ENCODE measurements at places on chromosomes 16 and 17. TPM values are rescaled to one million over a fixed set of nuclear protein-coding genes. Genes with fewer than 3 reads are reported as not detected.
A peak's percentile ranks its signal among the peaks of the same experiment; 100 is the strongest.

Gene GPRC5C
- 58.2 TPM for total RNA-seq

DNA sequence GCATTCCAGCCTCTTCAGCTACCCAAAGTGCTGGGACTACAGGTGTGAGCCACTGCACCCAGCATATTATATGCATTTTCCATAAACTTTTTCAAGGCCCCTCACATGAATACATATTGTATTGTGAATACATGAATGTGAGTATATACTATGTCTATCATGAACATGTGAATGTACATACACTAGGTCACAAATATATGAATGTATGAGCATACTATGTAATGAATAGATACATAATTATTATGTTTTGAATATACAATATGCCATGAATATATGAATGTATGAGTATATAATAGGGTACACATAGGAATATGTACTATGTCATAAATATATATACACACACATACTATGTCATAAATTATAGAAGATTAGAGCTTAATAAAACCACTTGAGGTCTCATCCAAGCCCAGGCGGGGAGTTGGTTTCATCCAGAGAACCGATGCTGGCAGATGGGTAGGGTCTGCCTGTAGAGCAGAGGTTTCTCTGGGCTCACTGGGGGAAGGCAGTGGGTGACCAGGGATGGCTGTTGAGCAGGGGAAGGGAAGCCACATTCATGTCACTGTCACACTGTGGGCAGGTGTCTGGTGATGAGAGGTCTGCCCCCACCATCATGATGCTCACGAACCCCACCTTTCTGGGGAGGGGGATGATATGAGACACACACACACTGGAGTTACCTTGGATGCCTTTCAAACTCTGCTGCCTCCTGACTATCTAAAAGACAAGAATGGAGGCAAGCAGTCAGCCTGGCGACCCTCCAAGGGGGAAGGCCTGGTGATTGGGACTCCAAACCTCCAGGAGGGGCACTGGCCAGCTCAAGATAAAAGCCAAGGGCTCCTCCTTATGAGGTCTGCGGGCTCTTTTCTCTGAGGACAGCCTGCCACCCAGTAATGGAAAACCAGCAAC, 7.3 kb downstream of the C16orf95 start:
- no peak overlapping the region for H3K27ac ChIP-seq
- DNase-seq: no peak
- no peak overlapping the region for H3K4me3 ChIP-seq
- H3K27me3 ChIP-seq: no peaks in the 10 kb centered on the region

- no peaks in the 10 kb centered on the region for H3K27me3 ChIP-seq
- peaks cover 100% of the 10 kb centered on the region for H3K4me1 ChIP-seq
- H3K36me3 ChIP-seq: peaks cover 76% of the 10 kb centered on the region
- no peak for DNase-seq
- peak overlapping the region; percentile 29 for H3K4me3 ChIP-seq
Observed at GRCh38 chr16:1545044-1546040, 11.9 kb downstream of the TMEM204 start.

GRCh38 chr16:8847623-8848022, 21.2 kb downstream of the CARHSP1 start:
- H3K4me3 ChIP-seq: no peak overlapping the region
- peaks cover 35% of the 10 kb centered on the region for H3K4me1 ChIP-seq
- no peak overlapping the region for H3K27ac ChIP-seq
- H3K36me3 ChIP-seq: peaks cover 58% of the 10 kb centered on the region
- no peak for DNase-seq

- H3K4me3 ChIP-seq: no peak overlapping the region
- no peaks in the 10 kb centered on the region for H3K27me3 ChIP-seq
- DNase-seq: no peak
- no peaks in the 10 kb centered on the region for H3K36me3 ChIP-seq
- H3K27ac ChIP-seq: no peak overlapping the region
Observed at GRCh38 chr17:2899906-2900305, 103.7 kb downstream of the RAP1GAP2 start.

GRCh38 chr16:79601092-79601930, 774 bp upstream of the MAF start:
- no peaks in the 10 kb centered on the region for H3K27me3 ChIP-seq
- no peaks in the 10 kb centered on the region for H3K36me3 ChIP-seq
- peak; percentile 65 for DNase-seq

GRCh38 chr16:84775262-84775810, 44.4 kb upstream of the CRISPLD2 start:
- no peaks in the 10 kb centered on the region for H3K27me3 ChIP-seq
- no peak for DNase-seq
- peak overlapping the region; percentile 5 for H3K4me3 ChIP-seq
- peak overlapping the region; percentile 25 for H3K27ac ChIP-seq

- DNase-seq: no peak
- peak overlapping the region; percentile 27 for H3K4me3 ChIP-seq
- H3K27me3 ChIP-seq: peaks cover 56% of the 10 kb centered on the region
- H3K27ac ChIP-seq: no peak overlapping the region
- peaks cover 18% of the 10 kb centered on the region for H3K36me3 ChIP-seq
- peaks cover 26% of the 10 kb centered on the region for H3K4me1 ChIP-seq
Observed at GRCh38 chr16:3029491-3030221, 5.8 kb downstream of the THOC6 start.

Measured in lower lobe of right lung (tissue), 2 donors.